ENCODE measurements at places on chromosomes 5 and 9.

- no peak for DNase-seq
Measured at GRCh38 chr9:36142510-36143244, 6.1 kb downstream of the GLIPR2 start.

- peak; percentile 51 for DNase-seq
Measured at GRCh38 chr9:133585481-133586351, 23.5 kb downstream of the FAM163B start.

DNA sequence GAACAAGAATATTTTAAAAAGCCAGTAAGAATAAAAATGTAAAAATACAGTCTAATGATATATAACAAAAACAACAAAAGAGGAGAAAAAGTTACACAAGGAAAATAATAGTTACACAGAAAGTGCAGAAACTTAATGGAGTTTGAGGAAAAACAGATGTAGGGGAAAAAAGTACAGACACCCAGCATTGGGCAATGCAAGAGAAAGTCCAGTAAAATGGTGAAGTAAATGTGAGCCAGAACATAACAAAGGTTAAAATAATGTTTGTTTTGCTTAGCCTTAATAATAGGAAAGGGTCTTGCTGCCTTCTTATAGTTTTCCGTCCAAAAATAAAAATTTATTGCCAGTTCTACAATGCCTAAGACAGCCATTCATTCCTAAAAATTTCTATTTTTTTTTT, 364.2 kb downstream of the NNT start:
- no peak for DNase-seq

DNA sequence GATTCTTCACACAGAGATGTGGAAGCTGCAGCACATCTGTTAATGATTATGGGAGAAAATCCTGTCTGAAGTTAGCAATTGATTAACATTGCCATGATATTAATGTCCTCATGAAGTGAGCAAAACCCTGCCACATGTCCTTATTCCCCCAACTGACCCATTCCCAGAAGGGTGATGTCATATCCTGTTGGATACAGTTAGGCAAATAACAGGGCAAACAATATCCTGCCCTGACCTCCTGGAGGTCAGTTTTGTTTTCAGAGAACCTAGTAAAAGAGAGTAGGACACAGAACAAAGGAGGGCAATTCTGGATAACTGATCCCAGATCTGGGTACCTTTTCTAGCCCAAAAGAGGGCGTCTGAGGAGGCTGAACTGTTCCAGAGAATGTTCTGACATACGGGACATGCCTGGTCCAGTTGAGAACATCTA, 11.0 kb downstream of the ABLIM3 start:
- no peak for DNase-seq

DNA sequence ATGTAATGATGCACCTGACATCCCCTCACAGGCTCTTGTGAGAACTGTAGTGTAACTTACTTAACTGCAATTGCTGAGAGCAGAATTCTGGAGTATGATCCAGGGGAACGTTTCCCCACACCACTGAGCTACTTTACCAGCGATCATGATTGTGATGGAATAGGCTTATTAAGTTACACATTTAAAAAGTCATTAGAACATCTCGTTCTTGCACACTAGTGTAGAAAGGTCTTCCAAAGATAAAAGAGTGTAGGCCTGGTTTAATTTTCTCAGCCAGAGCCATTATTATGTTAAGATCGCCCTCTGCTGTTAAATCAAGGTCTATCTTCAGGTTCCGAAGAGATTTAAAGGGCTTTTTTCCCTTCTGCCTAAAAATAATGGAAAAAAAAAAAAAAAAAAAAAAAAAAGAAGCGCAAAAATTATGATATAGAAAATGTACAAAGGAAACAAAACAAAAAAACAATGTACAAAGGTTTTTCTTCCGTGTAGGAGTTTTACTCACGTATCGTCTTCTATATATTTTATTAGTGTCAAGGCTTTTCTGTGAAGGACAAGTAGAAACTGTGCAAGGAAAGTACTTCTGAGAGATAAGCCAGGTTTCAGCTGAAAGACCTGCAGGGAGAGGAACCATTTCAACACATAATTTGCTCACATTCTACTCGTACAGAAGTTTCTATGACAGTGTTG, 18.6 kb upstream of the MOB3B start:
- peak; percentile 14 for DNase-seq

- peak; percentile 60 for DNase-seq
Measured at GRCh38 chr9:8754751-8755150, 955.2 kb upstream of the DMAC1 start.

- no peak for DNase-seq
Measured at GRCh38 chr9:129471201-129472019, 149.5 kb downstream of the C9orf50 start.

DNA sequence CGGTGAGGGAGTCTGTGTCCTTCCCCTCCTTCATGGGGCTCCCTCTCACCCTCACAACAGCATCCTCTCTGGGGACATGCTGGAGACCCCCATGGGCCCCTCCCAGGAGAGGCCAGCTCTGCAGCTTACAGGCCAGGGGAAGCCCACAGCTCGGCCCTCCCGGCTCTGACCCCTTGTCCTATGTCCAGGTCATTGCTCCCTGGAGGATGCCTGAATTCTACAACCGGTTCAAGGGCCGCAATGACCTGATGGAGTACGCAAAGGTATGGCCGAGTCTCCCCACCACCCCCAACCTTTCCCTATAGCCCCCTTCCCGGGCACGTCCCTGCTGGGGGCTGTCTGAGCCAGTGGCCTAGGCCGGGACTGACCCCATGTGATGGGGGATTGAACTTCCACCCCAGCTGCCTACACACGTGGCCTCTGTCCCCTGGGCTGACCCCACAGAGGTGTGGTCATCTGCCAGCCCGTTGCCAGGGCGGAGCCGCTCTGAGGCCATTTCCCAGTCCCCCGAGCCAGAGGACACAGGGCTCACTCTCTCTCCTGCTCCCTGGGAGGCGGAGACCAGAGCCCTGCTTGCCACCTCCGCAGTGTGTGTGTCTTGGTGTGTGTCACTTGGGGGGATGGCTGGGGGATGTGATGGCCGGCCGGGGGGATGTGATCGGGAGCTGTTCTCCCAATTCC, 21.9 kb downstream of the ASS1 start:
- no peak for DNase-seq

GRCh38 chr5:31213705-31214121, 20.2 kb downstream of the CDH6 start:
- DNase-seq = no peak

- no peak for DNase-seq
Measured at GRCh38 chr9:107838766-107839165, 349.2 kb upstream of the KLF4 start.

- no peak for DNase-seq
Measured at GRCh38 chr9:99451112-99451606, 229.1 kb downstream of the SEC61B start.

DNA sequence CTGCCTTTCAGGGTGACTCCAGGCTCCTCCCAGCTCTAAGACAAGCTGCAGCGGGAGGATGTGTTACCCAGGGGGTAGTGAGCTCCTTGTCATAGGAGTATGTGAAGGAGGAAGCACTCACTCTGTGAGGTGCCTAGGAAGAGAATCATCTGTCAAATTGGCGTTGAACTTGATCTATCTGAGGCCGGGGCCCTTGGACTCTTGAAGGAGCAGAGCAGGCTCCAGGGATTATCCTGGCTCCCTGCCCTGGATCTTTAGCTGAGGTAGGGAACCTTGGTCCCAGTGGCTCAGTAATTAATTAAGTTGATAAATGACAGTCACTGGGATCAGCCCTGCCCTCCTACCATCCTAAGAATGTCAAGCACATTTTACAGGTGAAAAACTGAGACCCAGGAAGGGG, 15.5 kb downstream of the ADGRD2 start:
- no peak for DNase-seq

GRCh38 chr9:131915181-131915580, 164.5 kb downstream of the MED27 start:
- no peak for DNase-seq

DNA sequence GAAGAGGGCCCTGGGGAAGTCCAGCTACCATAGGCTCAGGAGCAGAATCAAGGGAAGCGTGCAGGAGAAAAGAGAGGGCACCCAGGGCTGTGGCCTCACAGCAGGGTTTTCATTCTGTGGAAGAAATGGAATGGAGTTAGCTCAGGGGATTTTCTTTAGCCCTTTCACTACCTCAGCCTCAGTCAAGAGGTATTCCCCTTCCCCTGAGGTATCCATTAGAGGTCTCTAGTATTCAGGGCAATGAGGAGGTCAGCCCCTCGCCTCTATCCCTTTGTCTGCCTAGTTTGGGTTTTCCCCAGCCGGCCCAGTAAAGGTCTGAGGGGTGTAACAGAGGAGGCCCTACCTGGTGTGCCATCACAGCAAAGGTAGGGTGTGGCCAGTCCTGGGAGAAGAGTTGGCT, 21.5 kb downstream of the GFRA3 start:
- no peak for DNase-seq

GRCh38 chr5:80234116-80234948, 21.5 kb downstream of the SERINC5 start:
- DNase-seq = no peak

GRCh38 chr9:123757547-123757946, 172.4 kb downstream of the DENND1A start:
- DNase-seq = no peak

DNA sequence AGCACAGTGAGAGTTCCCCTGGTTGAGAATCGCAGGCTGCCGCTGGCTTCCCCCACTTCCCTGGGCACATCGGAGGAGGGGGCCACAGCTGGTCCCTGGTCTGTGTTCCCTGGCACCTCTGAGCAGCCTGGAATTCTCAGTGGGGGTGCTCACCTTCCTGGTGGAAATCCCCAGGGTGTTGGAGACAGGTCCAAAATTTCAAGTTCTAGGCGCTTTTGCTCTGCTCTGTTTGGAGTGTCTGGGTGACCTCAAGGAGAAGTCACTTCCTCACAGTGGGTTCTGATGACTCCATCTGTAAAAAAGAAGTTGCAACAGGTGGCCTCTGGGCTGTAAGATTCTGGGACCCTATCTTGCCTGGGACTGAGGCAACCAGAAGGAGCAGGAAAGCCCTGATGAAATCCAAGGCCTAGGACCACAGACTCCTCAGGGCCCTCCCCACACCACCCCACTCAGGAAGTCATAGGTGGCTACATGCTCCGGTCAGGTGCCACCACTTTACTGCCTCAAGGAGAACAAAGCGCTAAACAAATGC, at the start of gene TRAF1:
TSS of gene TRAF1 (minus strand) at position 400 of the 532 bp plus-strand sequence. CDS start 721 bp downstream, outside the sequence.
- DNase-seq = no peak

DNA sequence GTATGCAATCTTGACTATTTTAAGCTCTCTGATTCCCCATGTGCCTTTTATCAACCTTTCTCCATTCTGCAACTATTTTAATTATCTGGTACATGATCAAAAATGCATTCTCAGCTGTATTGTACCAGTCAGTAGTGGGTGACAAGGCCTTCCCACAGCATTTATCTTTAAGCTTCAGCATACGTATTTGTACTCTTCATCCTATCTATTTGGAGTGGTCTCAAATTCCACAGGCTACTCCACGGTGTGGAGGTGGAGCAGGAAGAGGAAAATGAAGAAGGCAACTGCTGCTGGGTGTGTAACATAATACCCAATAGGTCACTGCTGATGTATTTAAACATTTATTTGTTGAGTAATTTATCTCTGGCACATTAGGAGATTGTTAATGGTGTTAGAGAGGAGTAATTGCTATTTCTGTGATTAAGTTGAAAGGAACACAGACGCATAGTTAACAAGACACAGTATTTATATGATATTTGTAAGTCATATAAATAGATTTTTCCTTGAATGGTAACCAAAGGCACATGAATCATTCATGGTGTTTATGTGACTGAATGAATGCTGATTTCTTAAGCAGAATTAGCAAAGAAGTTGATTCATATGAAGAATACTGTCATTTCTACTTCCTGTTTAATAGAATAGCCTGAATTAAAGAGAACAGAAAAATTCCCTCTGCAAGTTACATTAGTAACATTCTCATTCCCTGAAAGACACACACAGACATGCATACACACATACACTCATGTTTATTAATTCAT, 153.8 kb upstream of the NR3C1 start:
- DNase-seq = no peak

DNA sequence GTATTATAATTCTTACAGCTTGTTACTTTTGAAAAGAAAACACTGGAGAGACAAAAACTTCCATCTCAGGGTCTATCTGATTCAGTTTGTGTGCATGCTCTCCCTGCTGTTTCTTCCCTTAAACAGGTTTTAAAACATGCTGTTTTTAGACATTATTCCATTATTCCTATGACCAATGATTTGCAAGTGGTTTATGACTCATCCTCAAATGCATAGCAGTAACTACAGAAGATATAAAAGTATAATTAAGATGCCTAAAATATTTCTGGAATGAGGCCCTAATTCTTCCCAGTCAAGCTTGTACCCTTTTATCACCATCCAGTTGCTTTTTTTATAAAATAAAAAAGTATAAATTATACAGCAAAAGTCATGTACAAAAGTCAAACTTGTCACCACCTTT, 3.7 kb downstream of the DTWD2 start:
- no peak for DNase-seq

DNA sequence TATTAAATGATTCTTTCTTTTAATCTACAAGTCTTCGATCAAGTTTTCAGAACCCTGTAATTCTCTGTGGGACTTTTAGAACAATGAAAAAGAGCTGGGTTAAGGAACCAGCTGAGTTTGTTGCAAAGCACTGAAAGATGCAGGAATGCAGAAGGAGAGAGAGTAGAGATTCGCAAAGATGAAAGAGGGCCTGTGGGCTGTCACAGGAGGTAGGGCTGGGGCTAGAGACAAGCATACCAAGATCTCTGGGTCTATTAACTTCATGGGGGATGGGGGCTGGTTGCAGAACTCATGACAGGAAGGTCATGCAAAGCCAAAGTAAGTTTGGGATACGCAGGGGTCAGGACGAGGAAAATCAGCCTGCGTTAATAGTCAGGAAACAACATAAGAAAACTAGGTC, 81.8 kb downstream of the LURAP1L start:
- no peak for DNase-seq

- DNase-seq = no peak
Measured at GRCh38 chr5:94900006-94900505, 281.6 kb downstream of the SLF1 start.

- no peak for DNase-seq
Measured at GRCh38 chr9:136051453-136051836, 43.6 kb downstream of the NACC2 start.

All from NCI-H526 (cell line).